ENCODE measurements at places on chromosomes 12 and 14. TPM values are rescaled to one million over a fixed set of nuclear protein-coding genes. Genes with fewer than 3 reads are reported as not detected.

TAS2R30 gene
- polyA plus RNA-seq: 0.27 TPM

CLEC2A gene
- polyA plus RNA-seq: not detected

GRCh38 chr14:96790186-96790585, 7.0 kb upstream of the VRK1 start:
- DNase-seq: no peak

DNA sequence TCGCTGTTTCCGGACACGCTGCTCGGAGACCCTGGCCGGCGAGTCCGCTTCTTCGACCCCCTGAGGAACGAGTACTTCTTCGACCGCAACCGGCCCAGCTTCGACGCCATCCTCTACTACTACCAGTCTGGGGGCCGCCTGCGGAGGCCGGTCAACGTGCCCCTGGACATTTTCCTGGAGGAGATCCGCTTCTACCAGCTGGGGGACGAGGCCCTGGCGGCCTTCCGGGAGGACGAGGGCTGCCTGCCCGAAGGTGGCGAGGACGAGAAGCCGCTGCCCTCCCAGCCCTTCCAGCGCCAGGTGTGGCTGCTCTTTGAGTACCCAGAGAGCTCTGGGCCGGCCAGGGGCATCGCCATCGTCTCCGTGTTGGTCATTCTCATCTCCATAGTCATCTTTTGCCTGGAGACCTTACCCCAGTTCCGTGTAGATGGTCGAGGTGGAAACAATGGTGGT, 90.0 kb downstream of the GALNT8 start:
- no peak for DNase-seq

GRCh38 chr12:105229371-105229770, 6.6 kb downstream of the APPL2 start:
- no peak for DNase-seq

DNA sequence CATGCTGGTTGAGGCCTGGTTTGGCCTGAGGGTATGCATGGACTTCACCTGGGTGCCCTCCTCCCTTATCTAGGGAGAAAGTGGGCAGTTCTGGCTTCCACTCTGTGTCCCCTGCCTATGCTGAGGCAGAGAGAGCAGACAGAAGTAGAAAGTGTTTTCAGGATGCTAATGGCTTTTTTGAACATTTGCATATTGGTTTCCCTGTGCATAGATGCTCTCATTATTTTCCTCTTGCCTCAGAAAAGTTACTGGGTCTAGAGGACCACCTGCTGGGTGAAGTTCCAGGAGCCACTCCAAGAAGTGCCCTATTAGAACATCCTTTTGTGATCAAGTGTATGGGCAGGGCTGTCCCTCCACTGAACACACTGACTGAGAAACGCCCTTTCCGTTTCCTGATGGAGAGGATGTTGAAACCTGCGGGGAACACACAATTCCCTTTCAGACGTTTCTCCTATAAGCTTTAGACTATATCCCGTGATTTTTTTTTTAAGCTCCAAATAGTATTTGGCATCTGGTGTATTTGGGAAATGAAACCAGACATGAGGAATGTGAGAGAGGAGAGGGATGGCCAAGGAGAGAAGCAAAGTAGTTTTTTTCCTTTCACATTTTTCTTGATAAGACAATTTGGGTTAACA, 66.6 kb downstream of the DAAM1 start:
- no peak for DNase-seq

DNA sequence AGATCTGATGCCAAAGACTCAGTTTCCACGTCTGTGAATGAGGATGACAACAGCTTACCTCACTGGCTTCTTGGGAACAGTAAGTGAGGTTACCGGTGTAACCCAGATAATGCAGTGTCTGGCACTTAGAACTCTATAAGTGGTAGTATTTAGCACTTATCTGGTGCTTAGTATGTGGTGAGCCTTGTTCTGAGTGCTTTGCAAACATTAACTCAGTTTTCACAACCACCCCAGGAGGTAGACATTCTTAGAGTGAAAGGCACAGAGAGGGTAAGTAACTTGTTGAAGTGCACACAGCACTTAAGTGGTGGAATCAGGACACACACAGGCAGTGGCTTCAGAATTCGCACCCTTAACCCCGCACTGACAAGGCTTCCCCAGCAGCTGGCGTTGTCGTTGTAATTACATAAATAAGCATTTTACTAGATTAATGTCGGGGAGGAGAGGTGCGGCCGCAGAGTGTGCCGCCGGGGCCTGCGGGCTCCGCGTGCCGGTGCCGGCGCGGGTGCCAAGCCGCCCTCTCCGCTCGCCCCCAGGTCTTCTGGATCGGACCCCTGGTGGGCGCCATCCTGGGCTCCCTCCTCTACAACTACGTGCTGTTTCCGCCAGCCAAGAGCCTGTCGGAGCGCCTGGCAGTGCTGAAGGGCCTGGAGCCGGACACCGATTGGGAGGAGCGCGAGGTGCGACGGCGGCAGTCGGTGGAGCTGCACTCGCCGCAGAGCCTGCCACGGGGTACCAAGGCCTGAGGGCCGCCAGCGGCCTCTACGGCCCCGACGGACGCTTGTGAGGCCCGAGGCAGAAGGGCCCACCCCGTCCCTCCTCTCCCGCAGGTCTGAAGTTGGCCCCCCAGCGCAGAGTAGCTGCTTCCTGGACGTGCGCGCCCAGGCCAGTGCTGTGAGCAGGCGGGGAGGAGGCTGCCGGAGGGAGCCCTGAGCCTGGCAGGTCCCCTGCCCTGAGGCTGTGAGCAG, 4.6 kb downstream of the AQP2 start:
- no peak for DNase-seq

Data from right renal cortex interstitium (tissue), 3 donors.